Activated T-helper 1 cell treated with anti-CD3 and anti-CD28 coated beads, Interleukin-2, amount 50 U/mL, for 16 hours (primary cell): ENCODE measurements at places on chromosomes 7 and 10.

- no peak for DNase-seq
Measured at GRCh38 chr10:102738692-102739121, 5.0 kb upstream of the WBP1L start.

DNA sequence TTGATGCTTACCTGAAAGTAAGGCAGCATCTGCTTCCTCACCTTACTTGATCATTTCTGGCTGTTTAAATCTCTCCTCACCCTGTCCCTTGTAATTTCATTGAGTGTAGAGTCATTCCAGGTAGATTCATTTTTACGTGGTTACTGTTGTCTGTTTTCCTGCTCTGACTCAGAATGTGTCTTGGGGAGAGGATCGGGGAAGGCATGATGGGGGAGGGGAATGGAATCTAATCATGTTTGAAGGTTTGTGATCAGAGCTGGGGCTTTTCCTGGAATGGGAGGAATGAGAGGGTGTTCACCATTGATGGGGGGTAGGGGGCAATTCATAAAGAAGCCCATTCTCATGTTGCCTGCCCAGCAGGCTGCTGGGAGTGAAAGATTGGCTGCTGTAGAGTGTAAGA lies 18.7 kb downstream of the SEC24C start:
- no peak for DNase-seq

DNA sequence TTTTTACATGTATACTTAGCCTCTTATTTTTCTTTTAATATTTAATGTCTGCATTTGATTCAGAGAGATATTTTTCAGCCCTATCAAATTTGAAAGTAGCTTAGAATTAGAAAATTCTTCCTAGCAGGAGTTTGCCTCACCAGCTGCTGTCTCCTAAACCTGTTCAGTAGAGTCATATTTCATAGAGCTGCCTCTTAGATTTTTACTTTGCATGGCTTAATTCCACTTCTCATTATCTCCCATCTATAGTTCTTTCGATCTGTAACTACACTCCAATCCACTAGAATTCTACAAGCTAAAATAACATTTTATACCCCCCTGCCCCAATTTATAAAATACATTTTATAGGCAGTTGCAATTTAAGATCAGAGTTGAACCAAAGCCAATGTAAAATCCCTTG lies 227.0 kb downstream of the ANK3 start:
- DNase-seq: no peak

- DNase-seq: no peak
Measured at GRCh38 chr10:114100848-114101741, 57.4 kb downstream of the ADRB1 start.

GRCh38 chr10:23201837-23202236 lies 9.7 kb downstream of the PTF1A start:
- DNase-seq: no peak

DNA sequence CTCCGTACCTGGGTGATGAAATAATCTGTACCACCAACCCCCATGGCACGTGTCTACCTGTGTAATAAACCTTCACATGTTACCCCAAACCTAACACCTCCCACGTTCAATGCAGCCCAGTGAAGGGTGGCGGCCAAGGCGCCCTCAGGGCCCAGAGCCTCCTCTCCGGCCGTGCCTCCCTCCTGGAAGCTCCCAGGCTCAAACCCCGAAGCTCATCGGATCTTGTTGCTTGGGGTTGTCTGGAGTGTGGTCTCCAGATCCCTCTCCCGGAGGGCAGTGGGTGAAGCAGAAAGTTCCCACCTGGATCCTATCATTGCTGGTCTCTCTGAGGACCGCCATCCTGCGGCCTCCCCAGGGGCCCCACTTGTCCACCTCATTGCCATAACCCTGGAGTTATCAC lies 9.4 kb upstream of the KNDC1 start:
- DNase-seq: no peak

GRCh38 chr10:62057850-62058249 lies 156.4 kb downstream of the ARID5B start:
- DNase-seq: no peak

GRCh38 chr10:46528171-46528671 lies 28.2 kb downstream of the GPRIN2 start:
- no peak for DNase-seq

- DNase-seq: no peak
Measured at GRCh38 chr7:77245015-77245755, 45.6 kb upstream of the FGL2 start.

DNA sequence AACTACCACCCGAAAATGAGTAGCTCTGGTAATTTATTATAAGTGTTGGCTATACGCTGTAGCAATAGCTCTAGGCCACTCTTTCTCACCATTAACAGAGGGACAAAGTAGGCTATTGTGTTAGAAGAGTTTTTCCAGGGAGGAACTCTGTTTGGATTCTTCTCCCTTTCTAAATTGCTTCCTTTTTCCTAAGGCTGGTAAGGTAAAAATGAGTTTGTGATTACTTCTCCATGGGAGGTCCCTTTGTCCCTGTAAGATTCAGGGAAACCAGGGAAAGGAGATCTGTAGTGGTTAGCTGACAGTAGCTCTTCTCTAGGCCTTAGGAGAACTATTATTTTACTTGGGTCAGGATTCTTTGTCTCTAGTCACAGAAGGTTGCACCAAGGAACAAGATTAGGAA lies 23.2 kb upstream of the SEMA3E start:
- no peak for DNase-seq

GRCh38 chr7:113548561-113548960 lies 370.2 kb downstream of the PPP1R3A start:
- no peak for DNase-seq

- DNase-seq: no peak
Measured at GRCh38 chr7:20532890-20533289, 82.6 kb upstream of the ABCB5 start.

DNA sequence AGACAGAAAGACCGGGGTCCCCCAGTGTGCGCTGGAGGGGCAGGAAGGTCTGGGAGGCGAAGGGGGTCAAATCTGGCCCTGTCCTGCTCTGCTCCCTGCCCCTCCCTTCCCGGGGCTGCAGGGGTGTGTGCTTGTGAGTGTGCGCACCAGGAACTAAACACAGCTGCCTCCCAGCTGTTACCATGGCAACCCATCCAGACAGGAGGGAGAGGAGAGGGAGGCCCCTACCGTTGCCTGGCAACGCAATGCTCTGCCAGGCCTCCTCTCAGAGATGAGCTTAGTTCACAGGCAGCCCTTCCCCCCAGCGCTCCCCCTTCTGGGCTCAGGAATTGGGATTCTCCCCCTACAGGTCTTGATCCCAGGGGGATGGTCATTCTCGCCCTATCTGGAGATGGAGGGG lies 6.1 kb downstream of the NYAP1 start:
- DNase-seq: no peak

- DNase-seq: no peak
Measured at GRCh38 chr10:121187391-121187790, 336.2 kb downstream of the WDR11 start.

- DNase-seq: no peak
Measured at GRCh38 chr7:99011341-99011705, 132.6 kb downstream of the SMURF1 start.

DNA sequence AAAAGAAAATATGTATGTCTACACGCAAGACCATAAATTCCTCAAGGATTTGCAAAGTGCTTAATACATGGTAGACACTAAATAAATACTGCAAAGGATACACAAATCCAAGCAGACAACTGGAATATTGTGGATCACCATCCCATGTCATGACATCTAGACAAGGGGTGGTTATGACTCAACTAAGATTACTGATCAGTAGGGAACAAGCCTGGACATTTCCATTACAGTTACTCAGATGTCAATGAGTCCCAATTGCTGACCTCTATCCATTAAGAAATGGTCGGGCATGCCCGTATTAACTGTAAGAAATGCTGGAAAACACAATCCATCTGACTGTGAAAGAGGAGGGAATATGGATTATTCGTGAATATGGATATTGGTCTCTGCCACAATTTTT lies 27.6 kb upstream of the RUFY2 start:
- no peak for DNase-seq

DNA sequence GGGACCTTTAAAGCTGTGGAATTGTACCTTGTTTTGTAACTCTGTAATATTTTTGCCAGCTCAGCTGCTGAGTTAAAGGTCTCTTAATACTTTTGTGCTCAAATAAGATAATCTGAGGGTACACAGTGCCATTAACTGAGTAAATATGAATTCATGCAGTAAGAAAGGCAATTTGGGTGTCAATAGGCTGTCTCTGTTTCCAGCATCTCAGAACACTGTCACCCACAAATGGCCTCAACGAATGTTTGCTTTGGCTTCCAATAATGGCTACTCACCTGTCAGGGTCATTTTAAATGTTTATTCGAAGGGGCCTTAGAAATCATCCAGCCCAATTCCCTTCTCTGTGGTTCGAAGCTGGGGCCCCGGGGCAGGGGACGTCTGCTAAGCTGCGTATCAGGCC lies 225.4 kb downstream of the ZMYND11 start:
- DNase-seq: no peak

- no peak for DNase-seq
Measured at GRCh38 chr10:74276416-74276815, 125.4 kb downstream of the ADK start.

DNA sequence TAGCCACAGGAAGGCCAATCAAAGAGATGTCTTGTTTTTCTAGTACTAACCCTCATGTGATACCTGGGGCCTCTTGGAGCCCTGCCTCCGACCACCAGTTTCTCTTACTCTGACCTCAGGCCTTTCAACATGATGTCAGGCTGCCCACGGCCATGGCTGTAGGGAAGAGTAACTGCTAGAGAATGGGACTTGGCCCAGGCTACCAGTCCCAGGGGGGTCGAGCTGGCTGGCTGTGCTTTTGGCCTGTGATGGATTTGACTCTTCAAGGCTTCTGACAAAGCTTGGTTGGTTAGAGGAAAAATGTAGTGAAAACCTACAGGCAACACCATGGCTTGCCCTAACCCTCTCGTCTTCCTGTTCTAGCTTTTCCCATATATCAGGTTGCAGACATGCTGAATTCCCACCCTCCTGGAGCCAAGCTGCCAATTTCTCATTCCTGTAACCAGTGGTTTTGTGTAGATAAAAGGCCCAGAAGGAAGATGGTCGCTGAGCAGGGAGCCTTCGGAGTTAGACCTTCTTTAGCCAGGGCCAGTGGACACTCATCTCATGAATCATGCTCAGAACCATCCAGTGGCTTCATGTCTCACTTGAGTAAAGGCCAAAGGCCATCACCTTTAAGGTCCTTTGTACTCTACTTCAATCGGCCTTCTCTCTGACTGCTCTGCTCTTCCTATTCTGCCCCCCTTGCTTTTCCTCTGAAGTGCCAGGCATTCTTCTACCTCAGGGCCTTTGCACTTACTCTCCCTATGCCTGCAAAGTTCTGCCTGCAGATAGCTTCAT lies 19.7 kb downstream of the SUFU start:
- DNase-seq: no peak

DNA sequence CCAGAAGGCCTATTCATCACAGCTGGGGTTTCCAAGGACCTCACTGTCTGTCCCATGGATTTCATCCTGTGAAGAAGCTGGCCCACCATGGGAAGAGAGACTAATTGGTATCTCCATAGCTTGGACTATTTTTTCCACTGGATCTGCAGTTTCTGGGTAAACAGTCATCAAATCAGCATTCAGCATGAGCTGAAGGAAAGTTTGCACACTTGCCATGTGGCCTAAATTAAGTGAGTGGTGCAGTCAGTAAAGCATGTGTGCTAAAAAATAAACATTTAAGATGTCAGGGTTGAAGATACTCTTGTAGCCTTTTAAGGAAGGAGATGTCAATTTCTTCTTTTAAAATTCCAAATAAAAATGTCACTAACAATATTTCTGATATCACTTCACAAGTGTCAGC lies 381.1 kb upstream of the ZMIZ1 start:
- no peak for DNase-seq

DNA sequence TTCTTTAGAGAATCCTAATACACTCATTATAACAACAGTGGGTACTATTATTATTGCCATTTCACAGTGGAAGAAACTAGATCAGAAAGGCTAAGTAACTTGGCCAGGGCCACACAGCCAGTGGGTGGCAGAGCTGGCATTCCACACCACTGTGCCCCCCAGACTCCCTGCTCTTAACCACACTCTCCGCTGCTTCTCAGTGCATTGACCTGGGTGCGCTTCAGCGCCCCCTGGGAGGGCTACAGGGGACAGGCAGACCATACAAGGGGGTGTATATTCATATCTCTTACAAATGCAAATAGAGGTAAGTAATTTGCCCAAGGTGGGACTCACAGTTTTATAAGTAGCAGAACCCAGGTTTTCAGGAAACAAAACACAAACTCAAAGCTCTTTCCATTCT lies 77.0 kb upstream of the NMT2 start:
- no peak for DNase-seq

DNA sequence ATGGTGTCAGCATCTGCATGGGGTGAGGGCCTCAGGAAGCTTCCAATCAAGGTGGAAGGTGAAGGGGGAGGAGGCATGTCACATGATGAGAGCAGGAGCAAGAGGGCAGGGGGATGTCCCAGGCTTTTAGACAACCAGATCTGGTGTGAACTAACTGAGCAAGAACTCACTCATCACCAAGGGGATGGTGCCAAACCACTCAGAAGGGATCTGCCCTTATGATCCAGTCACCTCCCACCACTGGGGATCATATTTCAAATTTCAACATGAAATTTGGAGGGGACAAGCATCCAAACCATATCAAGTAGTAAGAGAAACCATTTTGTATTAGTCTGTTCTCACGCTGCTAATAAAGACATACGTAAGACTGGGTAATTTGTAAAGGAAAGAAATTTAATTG lies 33.6 kb downstream of the THNSL1 start:
- DNase-seq: no peak

GRCh38 chr7:6278749-6279310 lies 6.4 kb upstream of the CYTH3 start:
- DNase-seq: no peak

DNA sequence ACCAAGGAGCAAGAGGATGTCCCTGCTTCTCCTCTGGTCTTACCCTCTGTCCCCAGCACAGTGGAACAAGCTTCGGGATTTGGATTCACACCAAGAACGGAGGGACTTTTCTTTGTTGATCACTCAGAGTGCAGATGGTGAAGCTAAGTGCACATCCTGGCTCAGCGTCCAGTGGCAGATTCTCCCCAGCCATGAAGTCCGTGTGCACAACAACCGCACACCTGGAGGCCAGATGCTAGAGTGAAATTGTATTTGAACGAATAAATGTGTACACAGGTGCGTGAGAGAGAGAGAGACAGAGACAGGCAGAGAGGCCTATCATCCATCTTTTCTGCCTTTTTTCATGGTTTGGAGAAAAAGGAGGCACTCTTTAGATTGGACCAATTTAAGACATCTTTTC lies 31.5 kb downstream of the ASB13 start:
- no peak for DNase-seq

DNA sequence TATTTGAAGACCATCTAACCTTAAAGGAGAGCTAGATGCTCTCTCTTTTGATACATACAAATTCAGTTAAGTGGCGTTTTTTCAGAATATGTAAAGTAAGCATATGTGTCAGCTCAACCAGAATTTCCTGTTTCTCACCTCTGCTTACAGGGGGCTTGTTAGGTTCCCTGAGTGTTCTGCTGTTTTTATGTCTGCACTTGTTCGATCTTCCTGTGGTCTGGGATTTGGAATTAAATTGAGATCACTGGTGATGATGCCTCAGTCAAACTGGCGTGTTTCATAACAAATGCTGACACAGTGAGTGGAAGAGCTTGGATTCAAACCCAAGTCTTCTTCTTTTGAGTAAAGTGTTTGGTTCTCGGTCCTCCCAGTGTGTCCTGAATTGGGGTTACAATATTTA lies 348.3 kb upstream of the AKR1E2 start:
- DNase-seq: no peak

- no peak for DNase-seq
Measured at GRCh38 chr7:10770176-10770575, 203.5 kb upstream of the PHF14 start.
